ENCODE measurements at places on chromosomes 6 and 20.

GRCh38 chr6:45148711-45149341 is 179.3 kb upstream of the RUNX2 start:
- peak; percentile 11 for DNase-seq

GRCh38 chr20:24651976-24652345 is 182.5 kb downstream of the SYNDIG1 start:
- DNase-seq = no peak

- DNase-seq = peak; percentile 85
Measured at GRCh38 chr6:139588076-139588639, 213.7 kb upstream of the CITED2 start.

- DNase-seq = no peak
Measured at GRCh38 chr6:162814426-162814973, 86.7 kb downstream of the PACRG start.

GRCh38 chr6:164243012-164243610 is 828.6 kb downstream of the QKI start:
- no peak for DNase-seq

DNA sequence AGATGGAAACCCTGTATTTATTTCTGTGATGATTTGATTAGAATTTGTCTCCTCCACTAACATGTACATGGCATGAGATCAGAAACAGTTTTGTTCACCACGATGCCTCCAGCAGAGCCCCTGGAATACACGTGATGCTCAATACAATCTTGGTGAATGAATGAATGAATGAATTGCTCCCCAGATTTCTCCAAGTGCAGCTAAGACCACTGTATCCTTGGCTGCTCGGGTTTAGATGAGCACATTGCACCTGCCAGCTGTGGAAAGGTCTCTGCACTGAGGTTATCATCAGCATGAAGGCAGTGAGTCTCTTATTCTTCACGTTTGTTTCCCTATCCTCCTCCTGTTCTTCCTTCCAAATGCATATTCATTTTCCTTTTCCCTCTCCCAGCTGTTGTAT is 17.9 kb downstream of the CASS4 start:
- no peak for DNase-seq

DNA sequence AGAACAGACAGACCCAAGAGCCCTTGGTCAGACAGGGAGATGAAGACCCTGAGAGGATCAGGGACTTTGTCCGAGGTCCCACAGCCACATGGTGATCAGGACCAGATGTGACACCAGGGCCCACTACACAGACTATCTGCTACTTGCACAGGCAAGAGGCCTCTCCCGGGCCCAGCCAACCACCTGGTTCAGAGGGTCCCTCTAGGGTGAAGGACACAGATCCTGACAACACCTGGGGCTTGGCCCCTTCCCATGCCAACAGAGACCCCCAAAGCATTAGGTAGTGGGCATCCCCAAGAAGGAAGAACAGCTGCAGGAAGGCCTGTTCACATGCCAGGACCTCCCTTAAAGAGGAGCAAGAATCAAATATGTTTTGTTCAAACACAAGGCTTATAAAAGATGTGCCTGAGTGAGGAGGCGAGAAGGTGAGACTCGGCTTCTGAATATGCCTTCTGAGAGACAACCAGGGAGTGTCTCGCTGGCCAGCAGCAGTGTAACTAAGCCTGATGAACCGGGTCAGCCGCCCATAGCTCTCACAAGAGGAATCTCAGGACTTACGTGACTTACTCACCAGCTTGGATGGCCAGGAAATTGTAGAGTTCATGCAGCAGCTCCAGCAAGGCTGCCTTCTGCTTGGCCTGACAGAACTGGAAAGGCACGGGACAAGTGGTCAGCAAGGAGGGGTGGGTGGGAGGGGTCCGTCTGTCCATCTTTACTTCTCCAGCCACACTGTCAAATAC is 5.0 kb downstream of the LEMD2 start:
- no peak for DNase-seq

DNA sequence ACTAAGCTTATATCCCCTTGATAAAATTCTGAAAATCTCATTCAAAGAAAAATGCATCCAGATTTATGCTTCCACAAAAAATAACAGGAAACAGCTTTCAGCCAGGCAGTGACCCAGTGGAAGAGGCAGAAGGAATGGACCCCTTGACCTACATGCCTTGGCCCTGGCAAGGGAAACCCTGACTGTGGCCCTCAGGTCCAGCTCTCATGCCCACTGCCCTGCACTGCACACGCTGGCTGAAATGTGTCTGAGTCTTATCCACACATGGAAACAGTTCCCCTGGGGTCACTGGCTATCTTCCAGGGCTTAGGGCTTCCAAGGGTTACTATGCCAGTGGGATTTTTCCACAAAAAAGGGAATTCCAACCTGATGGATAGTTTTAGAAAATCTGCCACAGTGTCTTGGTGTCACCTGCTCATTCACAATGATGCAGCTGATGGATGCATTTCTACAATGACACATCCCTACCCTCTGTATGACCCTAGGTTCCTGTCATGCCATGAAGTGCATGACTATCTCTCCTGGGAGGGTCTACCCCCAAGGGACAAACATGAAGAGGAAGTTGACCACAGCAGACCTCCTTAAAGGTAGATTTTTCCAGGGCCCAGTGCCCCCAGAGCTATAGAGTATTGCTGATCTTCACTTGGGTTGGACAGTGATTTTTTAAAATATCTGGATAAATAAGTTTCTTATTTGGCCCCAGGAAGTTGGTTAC is 121.9 kb upstream of the CD93 start:
- no peak for DNase-seq

DNA sequence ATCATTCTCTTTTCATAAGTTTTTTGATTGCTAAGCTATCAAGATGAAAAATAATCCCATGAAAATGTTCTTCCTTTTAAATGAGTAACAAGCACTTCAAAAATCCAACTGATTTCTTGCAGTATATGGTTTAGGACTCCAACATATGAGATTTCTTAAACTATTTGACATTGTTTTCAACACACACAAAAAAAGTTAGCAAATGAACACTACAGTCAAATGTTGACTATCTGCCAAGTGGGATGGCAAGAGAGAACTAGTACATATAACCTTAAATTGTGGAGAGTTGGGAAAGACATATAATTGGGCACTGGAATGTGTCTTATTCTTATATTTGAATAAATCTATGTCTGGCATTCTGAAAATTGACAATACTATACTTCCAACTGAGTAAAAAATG is 15.6 kb downstream of the COL21A1 start:
- no peak for DNase-seq

DNA sequence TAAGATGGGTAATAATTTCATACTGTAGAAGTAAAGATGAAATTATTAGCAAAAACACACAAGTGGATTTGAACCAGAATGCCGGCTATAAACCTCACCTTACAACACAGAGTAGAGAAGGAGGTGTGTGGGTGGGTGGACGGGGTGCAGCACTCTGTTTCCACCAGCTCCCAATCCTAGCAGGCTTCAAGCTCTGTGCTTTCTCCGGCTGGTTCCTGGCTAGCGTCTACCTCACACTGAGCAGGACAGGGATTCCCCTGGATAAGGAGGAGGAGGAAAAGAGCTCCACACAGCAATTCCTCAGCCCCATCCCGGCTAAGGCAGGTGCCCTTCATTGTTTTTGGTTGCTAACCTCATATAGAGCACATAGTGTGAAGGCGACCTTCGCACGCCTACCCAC is 453.3 kb downstream of the C6orf118 start:
- DNase-seq = no peak

- DNase-seq = peak; percentile 99
Measured at GRCh38 chr20:20712474-20713243, at the start of gene RALGAPA2. RALGAPA2 (minus strand) TSS chr20:20712644; CDS start chr20:20712480, 164 bp downstream.

- peak; percentile 62 for DNase-seq
Measured at GRCh38 chr6:36633915-36634314, 39.8 kb downstream of the SRSF3 start.

GRCh38 chr6:38133932-38134703 is 314.6 kb downstream of the ZFAND3 start:
- DNase-seq = no peak

- peak; percentile 13 for DNase-seq
Measured at GRCh38 chr6:10248378-10248843, 166.5 kb downstream of the TFAP2A start.

DNA sequence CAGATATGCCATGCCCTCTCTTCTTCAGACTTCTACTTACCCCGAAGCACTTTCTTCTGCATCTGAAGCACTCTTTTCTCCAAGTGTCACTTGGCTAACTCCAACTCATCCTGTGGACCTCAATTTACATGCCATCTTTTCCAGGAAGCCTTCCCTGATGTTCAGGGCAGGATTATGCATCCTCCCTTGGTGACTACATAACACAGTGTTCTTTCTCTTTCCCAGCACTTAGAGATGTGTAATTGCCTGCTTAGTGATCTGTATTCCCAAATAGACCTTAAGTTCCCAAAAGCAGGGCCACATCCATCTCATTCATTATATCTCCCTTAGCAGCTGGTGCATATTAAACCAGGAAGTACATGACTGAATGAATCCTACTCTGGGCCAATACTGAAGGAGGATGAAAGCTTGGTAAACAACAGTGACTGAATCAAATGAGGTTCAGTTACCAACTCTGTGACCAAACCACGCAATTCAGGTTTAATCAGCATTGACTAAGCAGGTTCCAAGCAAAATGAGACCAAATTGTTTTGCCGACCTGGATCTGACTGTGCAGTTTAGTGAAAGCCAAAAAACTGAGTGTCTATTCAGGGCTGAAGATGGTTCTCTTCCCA is 121.4 kb upstream of the TCF21 start:
- no peak for DNase-seq

GRCh38 chr6:37820718-37821079 is 1.2 kb downstream of the ZFAND3 start:
- peak; percentile 36 for DNase-seq

- no peak for DNase-seq
Measured at GRCh38 chr20:45395114-45395415, 13.0 kb upstream of the DBNDD2 start.

DNA sequence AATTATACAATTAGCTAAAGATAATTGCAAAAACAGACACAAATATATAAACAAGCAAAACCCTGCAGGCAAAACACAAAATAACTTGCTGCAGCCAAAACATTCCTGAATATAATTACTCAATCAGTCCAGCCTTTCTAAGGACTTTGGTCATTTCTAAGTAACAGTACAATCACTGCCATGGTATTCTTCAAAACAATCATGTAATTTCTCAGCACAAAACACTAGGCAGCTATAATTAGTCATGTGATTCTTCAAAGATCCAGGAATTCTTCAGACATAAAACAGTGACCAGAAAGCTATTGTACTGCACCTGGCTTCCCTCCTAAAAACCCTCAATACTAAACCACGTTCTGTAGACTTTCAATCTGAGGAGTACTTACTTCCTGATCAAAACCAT is 881.1 kb downstream of the EPHA7 start:
- DNase-seq = no peak

DNA sequence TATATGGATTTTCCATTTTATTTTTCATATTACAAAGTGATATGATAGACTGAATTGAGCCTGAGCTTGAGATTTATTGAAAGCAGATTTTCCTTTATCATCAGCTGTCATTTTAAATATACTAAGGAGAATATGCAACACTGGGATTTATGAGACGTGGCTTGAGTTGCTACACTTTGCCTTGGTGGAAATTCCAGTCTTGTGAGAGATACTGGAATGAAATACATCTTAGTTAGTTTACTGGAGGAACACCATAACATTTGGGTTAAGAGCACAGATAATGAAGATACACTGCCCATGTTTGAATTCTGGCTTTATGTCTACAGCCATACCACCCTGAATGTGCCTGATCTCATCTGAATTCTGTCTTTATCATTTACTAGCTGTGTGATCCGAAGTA is 86.5 kb upstream of the IFNGR1 start:
- DNase-seq = no peak

GRCh38 chr20:34954904-34955230 is 739 bp downstream of the GSS start:
- peak; percentile 69 for DNase-seq

DNA sequence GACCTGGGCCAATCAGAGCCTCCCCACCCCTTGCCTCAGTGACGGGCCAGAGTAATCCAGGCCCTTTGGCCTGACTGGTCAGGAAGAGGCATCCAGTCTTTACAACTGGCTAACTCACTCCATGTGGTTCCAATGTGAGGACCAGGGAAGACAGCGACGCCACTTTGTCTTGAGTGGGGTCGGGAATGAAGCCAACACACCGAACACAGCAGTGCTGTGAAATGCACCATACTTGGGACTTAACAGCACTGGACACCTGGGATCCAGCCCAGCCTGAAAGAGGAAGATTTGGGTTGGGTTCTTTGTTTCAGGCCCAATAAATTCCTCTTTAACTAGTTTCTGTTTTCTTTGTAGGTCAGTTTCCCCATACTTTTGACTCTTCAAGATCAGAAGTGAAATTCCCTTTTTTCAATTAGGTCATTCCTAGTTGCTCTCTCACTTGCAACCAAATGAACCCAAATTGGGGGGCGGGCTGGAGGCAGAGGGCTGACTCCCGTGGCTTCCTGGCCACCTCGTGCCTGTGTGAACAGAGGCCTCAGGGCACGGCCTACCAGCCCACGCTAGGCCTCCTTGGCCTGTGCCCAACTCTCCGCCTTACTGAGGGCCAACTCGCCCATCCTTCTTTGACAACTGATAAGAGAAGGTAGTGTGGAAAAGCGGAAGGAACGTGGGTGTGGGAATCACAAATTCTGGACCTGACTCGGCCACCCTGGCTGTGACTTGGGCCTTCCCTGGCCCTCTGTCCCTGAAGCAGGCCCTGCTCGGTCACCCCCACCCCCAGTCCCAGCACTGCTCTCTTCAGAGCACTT is 17.1 kb downstream of the SULF2 start:
- peak; percentile 29 for DNase-seq

DNA sequence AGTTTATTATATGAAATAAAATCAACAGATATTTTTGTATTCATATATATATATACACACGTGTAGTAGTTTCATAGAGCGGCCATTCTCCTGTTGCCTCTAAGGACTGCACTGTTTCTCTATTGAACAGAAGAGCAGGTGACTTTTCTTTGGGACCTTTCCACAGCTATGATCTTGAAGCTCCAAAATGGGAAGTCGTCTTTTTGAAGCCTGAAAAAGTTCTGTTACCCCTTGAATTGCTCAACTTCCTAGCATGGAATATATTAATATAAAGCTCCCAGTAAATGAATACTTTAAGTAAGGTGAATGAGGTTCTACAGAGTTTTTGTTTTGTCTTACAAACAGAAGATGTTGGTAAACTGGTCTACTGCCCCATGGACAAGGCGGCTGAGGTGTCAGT is 42.2 kb upstream of the ADTRP start:
- DNase-seq = no peak

- DNase-seq = peak; percentile 14
Measured at GRCh38 chr6:133241901-133242636, 912 bp downstream of the EYA4 start.
